ENCODE measurements at places on chromosomes 3 and 15.

GRCh38 chr3:151859233-151859673 lies 14.2 kb upstream of the SUCNR1 start:
- no peak for DNase-seq

DNA sequence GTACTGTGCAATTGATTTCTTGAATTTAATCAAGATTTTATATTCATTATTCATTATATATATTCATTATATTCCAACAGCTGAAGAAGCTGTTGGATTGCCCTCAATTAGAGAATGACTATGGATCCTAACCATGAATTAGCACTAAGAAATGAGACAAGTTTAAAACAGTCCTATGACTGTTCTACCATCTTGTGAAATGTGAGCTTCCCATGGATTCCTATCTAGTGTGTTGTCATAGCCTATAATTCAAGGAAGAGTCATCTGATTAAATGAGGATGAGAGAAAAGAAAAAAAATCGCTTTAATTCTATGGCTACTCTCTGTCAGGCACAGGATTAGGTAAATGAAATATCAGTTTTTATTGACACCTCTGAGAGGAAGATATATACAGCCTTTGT lies 696.6 kb upstream of the NAALADL2 start:
- no peak for DNase-seq

- no peak for DNase-seq
These were observed 35.2 kb upstream of the USP3 start for GRCh38 chr15:63469190-63469589.

DNA sequence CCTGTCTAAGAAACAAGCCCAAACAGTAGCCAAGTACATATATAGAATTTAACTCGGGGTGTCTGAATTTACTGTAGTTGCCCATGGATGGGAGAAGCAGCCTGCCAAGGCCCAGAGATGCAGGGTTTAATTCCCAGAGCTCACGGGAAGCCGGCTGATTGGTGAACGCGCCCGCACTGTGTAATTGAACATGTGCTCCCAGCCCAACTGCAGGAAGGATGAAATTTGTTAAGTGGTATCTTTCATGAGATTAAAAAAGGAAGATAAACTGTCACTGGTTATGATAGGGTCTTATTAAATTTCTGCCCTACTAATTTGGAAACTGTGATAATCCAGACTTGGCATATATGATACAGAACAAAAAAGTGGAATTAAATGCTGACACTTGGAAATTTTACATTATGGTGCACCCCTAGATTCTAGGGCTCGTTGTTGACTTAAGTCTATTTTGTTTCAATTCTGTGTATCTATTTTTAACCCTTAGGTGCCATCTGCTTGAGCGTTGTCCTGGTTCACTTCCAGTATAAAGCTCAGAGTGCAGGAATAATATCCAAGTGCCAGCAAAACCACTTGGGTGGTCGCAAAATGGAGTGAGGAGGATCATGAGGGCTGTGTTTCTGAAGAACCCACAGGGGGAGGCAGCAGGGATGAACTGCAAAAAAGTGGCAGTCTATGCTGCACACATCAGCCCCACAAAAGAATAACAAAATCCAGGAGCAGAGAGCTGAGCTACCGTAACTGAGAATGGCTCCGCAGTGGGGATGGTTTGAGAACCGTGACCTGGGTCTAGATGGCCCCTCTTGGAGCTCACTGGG lies 13.8 kb upstream of the TMC3 start:
- DNase-seq: peak; percentile 66

DNA sequence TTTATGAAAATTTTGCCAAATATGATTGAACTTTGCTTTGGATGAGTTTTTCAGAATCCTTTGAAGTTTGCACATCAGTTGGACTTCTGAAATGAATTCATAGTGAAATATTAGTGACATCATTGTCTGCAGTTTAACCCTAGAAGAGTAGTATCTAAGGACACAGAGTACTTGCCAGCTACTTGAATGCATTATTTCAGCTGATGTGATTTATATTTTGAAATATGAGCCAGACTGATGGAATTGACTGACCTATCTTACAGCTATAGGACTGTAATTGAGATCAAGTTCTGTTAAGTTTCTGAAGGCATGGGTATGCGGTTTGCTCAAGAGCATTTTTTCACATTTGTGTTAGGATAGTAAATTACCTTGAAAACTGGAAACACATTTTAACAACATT lies 51.2 kb downstream of the LYSMD4 start:
- no peak for DNase-seq

- DNase-seq: no peak
These were observed 20.2 kb downstream of the ILDR1 start for GRCh38 chr3:122001892-122002291.

GRCh38 chr15:57220205-57220604 lies 156.1 kb upstream of the CGNL1 start:
- peak; percentile 32 for DNase-seq

GRCh38 chr3:69735893-69736292 lies 3.4 kb upstream of the MITF start:
- no peak for DNase-seq

DNA sequence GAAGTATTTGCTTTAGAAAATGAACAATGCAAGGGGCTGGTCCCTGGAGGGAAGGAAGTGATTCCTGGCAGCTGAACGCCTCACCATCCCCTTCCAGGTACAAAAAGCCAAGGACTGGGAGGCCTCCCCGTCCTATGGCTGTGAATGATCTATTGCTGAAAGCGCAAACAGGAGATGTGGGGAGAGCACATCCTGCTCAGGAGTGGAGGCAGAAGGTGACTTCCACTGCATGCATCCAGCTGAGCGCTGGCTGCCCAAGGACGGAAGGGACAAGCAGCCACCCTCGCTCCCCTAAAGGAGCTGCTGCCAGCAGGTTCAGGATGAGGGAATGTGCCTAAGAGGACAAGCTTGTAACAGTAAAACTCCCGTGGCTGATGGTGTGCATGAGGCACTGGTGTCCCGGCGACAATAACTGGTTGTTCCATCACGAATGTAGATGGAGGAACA lies 41.4 kb downstream of the ABTB1 start:
- no peak for DNase-seq

- no peak for DNase-seq
These were observed 204.4 kb downstream of the SLC9A9 start for GRCh38 chr3:143643905-143644304.

GRCh38 chr3:108602935-108603294 lies 13.4 kb downstream of the DZIP3 start:
- DNase-seq: no peak

- DNase-seq: no peak
These were observed 244.2 kb upstream of the ST8SIA2 start for GRCh38 chr15:92149465-92149864.

DNA sequence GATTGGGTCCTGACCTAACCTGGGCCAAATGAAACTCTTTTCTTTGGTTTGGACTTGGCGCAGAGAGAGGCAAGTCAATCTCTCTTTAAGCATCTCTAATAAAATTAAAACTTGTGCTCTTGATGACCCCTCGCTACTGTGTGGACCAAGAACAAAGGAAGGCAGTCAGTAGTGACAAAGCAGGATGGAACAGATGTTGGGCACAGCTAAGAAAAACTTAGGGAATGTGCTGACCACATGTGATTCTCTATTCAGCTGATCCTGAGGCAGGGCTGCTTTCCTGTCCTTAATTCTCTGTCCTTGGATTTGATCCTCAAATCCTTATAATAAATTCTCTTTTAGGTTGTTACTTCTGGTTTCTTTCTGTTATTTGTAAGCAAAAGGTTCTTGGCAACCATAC lies 259.9 kb downstream of the ZIC1 start:
- no peak for DNase-seq

DNA sequence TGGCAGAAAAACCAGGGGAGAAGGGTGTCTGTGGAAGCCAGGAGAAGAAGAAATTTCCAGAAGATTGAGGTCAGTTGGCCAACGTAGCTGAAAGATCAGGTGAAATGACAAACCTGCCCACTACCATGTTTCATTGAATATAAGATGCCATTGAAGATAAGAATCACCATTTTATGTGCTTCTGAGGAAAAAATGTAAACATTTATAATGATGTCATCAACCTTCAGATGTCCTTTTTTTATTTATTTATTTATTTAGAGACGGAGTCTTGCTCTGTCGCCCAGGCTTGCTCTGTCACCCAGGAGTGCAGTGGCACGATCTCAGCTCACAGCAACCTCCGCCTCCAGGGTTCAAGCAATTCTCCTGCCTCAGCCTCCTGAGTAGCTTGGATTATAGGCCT lies 4.9 kb upstream of the PODXL2 start:
- no peak for DNase-seq

DNA sequence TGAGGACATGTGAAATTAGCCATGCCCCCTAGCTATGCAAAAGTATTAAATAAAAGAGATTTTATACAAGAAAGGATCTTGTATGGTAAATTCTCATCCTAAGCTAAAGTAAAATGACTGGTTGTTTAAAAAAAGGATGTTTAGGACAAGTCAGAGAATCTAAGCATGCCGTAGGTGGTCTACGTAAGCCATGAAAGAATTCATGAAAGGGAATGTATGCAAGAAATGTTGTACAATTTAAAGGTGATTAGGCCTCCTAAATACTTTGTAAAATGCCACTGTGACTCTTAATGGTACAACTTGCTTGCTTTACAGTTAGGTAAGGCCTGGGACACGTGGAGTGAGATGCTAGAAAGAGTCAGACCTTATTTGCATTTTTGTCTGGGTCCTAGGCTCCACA lies 209.0 kb downstream of the EFHB start:
- DNase-seq: no peak

DNA sequence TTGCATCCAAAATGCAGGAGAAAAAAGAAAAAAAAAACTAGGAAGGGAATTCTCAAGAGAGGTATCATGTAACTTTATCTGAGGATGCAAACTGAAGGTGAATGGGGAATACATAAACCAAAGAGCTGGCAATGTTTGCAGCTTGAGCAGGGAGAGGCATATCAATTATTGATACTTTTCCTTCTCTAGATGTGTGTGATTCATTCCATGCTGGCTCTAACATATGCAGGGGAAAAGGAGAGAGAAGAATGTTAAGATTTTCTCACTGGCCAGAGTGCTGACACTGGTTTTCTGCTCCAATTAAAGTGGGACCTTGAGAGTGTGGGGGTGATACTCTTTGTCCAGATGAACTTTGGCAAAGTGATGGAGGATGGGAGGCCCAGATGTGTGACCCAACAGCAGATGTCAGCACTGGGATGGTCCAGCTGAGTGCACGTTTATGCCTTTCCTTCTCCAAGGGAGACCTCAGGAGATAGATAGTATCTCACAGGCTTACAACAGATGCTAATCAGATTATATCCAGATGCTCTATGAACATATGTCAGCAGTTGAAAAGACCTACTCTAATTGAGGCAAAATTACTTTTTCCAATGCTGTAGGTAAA lies 50.0 kb upstream of the PSMD6 start:
- DNase-seq: peak; percentile 33

DNA sequence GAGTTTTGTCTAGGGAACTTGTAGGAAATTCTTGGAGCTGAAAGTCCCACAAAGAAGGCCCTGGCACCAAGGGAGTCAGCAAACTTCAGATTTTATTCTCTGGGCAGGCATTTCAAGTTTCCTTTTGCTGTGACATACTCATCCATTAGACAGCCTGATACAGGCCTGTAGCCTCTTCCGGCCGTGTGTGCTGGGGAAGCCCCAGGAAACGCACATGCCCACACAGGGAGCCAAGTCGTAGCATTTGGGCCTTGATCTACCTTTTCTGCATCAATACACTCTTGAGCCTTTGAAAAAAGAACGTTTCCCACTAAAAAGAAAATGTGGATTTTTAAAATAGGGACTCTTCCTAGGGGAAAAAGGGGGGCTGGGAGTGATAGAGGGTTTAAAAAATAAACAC lies 15.0 kb downstream of the TIGIT start:
- DNase-seq: no peak

DNA sequence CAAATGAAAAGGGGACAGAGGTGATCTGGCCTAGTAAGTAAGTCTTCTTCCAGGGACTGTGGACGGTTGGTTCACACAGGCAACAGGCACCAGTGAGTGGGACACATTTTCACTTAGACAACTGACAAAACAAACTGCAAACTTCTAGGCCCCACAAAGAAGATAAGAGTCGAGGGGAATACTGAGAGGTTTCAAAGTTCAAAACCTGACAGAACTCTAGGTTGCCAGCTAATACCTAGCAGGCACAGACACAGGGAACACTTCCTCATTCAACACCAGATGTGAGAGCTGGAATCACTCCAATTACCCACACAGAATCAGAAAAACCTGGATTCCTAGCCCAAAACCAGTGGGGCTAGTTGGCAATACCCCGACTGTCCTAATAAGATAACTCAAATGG lies 621.7 kb downstream of the ZPLD1 start:
- DNase-seq: peak; percentile 11

GRCh38 chr3:13494463-13495350 lies 14.6 kb downstream of the HDAC11 start:
- peak; percentile 54 for DNase-seq

DNA sequence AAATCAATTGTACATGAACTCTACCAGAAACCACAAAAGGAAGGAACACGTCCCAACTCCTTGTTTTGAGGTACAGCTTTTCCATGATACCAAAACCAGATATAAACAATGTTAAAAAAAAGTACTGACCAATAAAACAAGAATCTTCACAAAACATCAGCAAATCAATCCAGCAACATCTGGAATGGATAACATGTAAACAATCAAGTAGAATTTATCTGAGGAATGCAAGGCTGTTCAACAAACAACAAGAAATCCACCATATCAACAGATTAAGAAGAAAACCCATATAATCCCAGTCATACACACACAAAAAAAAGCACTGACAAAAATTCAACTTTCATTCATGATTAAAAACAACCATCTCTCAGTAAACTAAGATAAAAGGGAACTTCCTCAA lies 26.7 kb downstream of the TJP1 start:
- DNase-seq: no peak

DNA sequence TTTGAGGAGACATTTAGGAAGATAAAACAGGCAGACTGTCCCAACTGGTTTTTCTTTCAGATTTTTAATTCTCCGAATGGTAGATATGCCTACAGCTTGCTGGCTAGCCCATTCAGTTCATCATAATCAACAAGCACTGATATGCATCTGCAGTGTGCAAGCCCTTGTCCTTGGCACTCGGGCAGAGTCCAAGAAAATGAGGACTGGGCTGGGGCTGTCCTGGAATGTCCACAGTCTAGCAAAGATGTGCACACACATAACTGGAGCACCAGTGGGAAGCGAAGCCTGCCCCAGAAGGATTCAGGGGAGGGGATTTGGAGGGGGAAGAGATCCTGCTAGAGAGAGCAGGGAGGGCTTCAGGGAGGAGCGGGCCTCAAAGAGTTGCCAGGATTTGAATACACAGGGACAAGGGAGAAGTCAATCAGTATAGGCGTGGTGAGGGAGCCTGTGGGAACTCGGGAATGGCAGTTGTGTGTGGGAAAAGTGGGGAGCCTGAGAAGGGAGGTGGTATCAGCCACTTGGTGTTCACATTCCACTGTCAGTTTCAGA lies 8.7 kb downstream of the FAH start:
- no peak for DNase-seq

- DNase-seq: no peak
These were observed 17.0 kb upstream of the OR5K1 start for GRCh38 chr3:98445949-98446406.

All from SK-N-SH (cell line).